ENCODE measurements at places on chromosomes 1 and 21. TPM values are rescaled to one million over a fixed set of nuclear protein-coding genes. Genes with fewer than 3 reads are reported as not detected.

DNA sequence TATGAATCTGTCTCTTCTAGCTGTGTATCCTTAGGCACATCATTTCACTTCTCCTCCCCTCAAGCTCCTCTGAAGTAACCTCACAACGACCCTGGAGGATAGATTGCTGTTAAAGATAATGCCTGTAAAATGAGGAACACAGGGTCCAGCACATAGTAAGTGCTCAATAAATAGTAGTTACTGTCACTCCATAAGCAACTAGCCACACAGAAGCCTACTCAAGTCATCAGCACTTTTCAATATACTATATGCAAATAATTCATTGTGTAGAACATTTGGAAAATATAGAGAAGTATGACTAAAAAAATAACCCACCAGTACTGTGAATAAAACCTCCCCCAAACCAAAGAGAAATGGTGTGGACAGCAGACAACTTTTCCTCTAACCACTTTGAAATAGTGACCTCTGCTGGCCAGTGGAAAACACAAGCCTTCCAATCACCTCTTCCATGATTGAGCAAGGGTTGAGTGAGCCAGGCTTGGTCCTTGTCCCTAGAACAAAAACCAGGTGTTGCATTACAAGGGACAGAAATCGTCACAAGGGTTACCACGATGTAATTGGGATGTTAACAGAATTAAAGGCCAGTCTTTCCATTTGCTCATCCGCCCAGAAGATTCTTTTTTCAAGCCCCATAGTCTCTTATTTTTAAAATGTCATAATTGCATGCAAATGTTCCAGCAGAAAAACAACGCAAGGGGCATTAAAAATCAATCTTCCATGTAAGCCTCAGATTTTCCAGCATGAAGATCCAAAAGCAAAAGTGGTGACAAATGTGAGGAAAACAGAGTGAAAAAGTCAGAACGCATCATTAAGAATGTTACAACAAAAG lies 15.7 kb upstream of the GLIS1 start:
- H3K27me3 ChIP-seq = no peaks in the 10 kb centered on the region
- peak; percentile 53 for DNase-seq
- no peaks in the 10 kb centered on the region for H3K4me1 ChIP-seq
- H3K27ac ChIP-seq = no peak overlapping the region
- no peaks in the 10 kb centered on the region for H3K36me3 ChIP-seq

GRCh38 chr1:230682882-230683610 lies 30.9 kb downstream of the AGT start:
- H3K27ac ChIP-seq = peak overlapping the region; percentile 78
- peaks cover 19% of the 10 kb centered on the region for H3K4me1 ChIP-seq
- DNase-seq = no peak
- H3K36me3 ChIP-seq = peaks cover 42% of the 10 kb centered on the region
- no peaks in the 10 kb centered on the region for H3K27me3 ChIP-seq

- peak overlapping the region; percentile 51 for H3K4me3 ChIP-seq
- H3K36me3 ChIP-seq = peaks cover 26% of the 10 kb centered on the region
- peak overlapping the region; percentile 54 for H3K27ac ChIP-seq
- no peaks in the 10 kb centered on the region for H3K27me3 ChIP-seq
- DNase-seq = no peak
Measured at GRCh38 chr1:198932351-198932991, 293.6 kb downstream of the PTPRC start.

DNA sequence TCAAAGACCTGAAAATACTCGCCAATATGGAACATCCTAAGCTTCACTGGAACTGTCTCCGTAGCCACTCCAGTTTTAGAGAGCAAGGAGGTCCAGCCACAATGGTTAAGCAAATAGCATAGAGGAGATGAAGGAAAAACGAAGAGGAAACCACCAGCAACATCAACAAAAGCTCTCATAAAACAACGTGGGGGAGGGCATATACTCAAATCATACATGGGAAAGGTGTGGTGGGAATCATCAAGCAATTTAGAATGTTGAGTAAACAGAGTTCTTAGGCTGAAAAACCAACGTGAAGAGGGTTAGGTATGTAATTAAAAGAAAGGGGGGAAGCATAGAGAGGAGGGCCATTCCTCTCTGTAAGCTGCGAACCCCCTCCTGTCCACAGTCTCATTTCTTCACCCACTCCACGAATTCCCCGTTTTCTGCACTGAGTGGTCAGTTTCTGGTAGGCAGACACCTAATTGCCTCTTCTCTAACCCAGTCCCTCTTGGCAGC lies 1.0 kb downstream of the TMEM59 start:
- DNase-seq = no peak
- peaks cover 15% of the 10 kb centered on the region for H3K36me3 ChIP-seq
- H3K27me3 ChIP-seq = no peaks in the 10 kb centered on the region
- H3K4me3 ChIP-seq = no peak overlapping the region
- H3K4me1 ChIP-seq = peaks cover 33% of the 10 kb centered on the region

The CLCNKB gene
- not detected for total RNA-seq

DNA sequence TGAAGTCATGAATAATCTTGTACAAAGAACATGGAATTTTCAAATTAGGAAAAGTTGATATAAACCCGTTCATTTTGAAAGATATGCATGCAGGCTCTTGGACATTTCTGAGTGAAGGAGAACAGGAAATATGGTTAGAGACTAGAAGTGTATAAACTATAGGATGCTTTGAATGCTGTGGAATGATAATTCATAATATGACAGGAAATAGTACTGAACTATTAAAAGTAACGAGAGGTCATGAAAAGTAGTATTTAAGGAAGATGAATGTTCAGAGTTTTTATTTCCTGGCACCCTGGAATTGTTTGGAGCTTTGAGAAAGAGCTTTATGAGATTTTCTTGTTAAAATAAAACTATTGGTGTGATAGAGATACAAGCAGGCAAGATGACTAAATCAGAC lies 18.7 kb upstream of the CRB1 start:
- no peak for DNase-seq
- no peaks in the 10 kb centered on the region for H3K27me3 ChIP-seq
- no peaks in the 10 kb centered on the region for H3K4me1 ChIP-seq
- no peak overlapping the region for H3K27ac ChIP-seq
- no peaks in the 10 kb centered on the region for H3K36me3 ChIP-seq
- H3K4me3 ChIP-seq = no peak overlapping the region

DNA sequence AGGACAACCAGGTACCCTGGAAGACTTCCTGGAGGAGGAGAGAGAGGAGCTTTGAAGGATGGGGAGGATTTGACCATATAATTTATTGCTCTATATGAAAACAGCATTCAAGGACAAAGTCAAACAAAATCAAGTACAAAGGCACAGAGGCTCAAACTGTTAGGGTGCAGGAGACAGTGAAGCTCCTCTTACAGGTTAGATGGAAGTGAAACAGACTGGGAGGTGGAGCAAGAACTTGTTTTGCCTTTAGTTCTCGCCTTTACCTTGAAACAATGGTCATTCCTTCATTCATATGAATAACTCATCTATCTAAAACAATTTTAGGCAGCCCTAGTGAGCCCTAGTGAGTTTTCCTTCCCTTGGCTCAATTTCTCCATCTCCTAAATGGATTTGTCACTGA lies 199.6 kb downstream of the HIVEP3 start:
- peaks cover 38% of the 10 kb centered on the region for H3K4me1 ChIP-seq
- no peak overlapping the region for H3K27ac ChIP-seq
- no peak for DNase-seq
- H3K36me3 ChIP-seq = no peaks in the 10 kb centered on the region
- no peaks in the 10 kb centered on the region for H3K27me3 ChIP-seq

The SYCP1 gene
- total RNA-seq = not detected

- H3K36me3 ChIP-seq = no peaks in the 10 kb centered on the region
- no peak overlapping the region for H3K4me3 ChIP-seq
- H3K4me1 ChIP-seq = no peaks in the 10 kb centered on the region
- H3K27ac ChIP-seq = no peak overlapping the region
Measured at GRCh38 chr1:238324211-238324864, 433.6 kb upstream of the ZP4 start.

Measured in activated CD8-positive, alpha-beta memory T cell treated with anti-CD3 and anti-CD28 coated beads, Interleukin-2, amount 10 ng/mL, durations not matched to agents 7 days and 5 days (primary cell).